GOT3 (cell line): ENCODE measurements at places on chromosomes 5 and 9.

DNA sequence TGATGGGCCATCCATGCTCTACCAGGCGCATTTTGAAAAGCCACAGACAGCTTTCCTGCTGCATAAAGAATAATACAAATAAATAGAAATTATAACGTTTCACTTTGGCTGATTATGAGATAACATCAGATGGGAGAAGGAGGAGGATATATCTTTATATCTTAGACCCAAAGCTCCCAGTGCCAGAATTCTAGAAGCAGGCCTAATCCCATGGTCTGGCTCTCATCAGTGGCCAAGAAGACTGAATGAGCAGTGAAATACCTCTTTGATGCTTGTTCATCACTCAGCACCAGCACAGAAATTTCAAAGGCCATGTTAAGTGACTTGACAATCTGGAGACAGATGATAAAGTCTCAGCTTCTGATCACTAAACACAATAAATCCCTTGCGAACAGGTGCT, 107.6 kb downstream of the PPP2R2B start:
- DNase-seq: no peak

GRCh38 chr5:79716839-79717238, 27.2 kb downstream of the CMYA5 start:
- no peak for DNase-seq

DNA sequence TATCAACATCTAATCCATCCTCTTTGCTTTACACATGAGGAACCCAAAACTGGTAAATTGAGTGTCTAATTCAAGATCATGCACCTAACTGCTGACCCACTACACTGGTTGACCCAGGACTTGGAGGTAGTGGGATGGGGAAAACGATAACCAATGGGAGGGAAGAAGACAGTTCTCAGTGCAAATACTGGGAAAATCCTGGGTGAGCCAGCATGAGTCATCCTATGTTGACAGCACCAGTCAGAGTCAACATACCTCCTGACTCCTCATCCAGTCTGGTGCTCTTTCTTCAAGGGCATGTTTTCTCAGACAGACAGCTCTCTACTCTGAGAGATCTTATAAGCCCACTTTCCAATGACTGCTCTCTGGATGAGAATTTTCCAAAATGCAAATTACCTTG, 232.8 kb upstream of the PTGER4 start:
- no peak for DNase-seq

GRCh38 chr9:100443781-100444768, 17.1 kb downstream of the MSANTD3 start:
- no peak for DNase-seq

- DNase-seq: no peak
Measured at GRCh38 chr5:104355350-104355749, 792.8 kb upstream of the NUDT12 start.

GRCh38 chr5:102916109-102916508, 161.0 kb downstream of the PAM start:
- no peak for DNase-seq

DNA sequence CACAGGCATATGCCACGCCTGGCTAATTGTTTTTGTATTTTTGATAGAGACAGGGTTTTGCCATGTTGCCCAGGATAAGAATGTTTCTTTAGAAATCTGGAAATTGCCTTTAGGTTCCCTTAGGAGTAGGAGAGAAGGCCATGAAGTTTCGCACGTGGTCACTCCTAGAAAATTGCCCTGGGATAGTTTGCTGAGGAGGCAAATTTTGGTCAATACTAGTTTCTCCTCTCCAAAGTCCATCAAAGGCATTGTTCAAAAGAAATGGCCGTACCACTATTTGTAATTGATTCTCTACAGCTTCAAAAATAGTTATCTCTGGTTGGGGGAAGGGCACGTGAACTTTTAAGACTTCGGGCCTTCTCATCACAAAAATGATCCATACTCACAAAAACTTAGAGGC, 845 bp upstream of the SLC30A5 start:
- DNase-seq: no peak

GRCh38 chr5:71482132-71482531, 26.7 kb downstream of the BDP1 start:
- no peak for DNase-seq

DNA sequence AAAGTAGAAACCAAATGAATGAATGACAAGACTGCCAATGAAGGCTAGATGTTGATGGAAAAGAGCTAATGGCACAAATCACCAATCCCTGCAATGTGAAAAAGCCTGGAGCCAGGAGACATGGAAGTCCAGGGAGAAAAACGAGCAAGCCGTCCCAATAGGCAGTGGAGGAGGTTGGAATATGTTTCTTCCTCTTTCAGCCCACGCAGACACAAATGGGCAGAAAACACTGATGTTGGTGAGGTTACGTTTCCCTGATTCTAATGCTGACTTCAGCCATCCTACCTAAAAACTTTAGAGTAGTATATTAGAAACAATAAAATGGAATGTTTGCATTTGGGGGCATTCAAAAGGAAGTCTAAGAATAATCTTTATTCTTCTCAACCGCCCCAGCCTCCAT, 23.9 kb upstream of the KIF2A start:
- DNase-seq: no peak
